SK-N-MC (cell line): ENCODE measurements at places on chromosomes 6 and 20.
A peak's percentile ranks its signal among the peaks of the same experiment; 100 is the strongest.

GRCh38 chr6:91142154-91142553 is 555.3 kb upstream of the MAP3K7 start:
- no peak for DNase-seq

DNA sequence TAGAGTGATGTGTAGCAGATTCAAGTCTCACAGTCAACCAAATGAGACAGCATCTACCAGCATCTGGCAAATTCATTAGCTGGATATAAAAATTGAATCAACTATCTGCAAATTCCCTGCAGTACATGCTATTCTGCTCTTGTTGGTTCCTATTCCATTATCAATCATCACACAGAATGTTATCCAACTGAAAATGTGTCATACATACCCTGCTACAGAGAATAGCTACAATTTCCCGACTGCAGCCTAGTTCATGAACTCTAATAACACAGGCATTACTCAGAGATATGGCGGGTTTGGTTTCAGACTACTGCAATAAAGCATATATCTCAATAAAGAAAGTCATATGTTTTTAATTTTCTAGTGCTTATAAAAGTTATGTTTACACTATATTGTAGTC is 78.4 kb downstream of the AHI1 start:
- DNase-seq, result no peak

GRCh38 chr20:41902346-41902745 is 284.2 kb upstream of the CHD6 start:
- no peak for DNase-seq

- DNase-seq, result no peak
Measured at GRCh38 chr6:44003345-44004061, 123.7 kb downstream of the MRPL14 start.

- peak; percentile 81 for DNase-seq
Measured at GRCh38 chr6:142378138-142378875, 76.5 kb downstream of the ADGRG6 start.

DNA sequence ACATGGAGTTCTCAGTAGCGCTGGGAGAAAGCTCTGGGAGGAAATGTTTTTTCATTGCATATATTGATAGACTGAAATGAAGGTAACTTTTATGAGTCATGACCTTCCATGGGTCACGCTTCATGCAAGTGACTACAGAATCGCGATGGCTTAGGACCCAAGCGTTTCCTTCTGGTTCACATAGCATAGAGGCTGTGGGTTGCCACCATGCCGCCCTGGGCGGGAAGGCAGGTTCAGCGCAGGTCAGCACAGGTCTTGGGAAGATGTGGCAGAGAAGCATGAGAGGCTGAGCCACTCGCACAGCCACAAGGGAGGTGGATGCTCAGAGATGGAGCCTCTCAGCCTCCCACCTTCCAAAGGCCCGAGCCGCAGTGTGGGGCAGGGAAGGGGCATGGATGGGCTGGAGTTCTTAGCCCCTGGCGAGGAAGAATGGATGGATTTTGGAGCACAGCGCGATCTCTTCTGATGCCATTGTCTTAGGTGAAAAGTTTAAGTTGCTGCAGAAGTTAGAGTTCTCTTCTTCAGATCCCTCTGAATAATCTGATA is 219.5 kb downstream of the SMOC2 start:
- no peak for DNase-seq

GRCh38 chr20:16607364-16608276 is 34.4 kb upstream of the KIF16B start:
- peak; percentile 10 for DNase-seq

DNA sequence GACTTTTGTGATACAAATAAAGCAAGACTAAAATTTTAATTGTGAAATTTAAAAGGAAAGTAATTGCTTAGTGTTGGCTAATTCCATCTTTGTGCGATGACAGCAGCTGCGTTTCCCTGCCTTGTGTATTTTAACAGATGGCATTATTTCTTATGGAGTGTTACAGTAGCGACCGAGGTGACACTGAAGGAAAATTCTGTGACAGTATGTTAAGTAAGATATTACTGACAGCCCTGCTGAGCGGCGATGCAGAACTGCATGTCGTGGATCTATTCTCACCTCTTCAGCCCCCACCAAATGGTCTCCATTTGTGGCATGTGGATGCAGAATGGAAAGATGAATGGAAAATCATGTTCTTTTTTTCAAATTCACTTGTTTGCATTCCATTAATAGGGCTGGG is 289.4 kb downstream of the RNF144B start:
- DNase-seq, result no peak

DNA sequence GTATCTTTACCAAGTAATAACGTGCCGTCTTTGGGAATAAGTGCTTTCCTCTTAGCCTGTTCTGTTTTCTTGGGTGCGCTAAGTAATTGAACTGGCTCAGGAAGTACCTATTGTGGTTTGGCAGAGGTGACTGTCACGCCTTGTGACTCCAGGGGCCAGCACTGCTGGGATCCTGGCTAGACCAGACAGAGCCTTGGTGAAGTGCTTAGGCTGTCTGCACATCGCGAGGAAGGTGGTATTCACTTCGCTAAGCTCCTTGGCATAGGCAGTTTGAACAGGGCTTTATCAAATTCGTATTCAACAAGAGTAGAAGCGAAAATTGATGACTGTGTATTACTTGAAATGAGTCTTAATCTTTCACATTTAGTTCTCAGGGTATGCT is 17.6 kb downstream of the PRDM1 start:
- no peak for DNase-seq

GRCh38 chr20:3115190-3116107 is 30.9 kb upstream of the AVP start:
- DNase-seq, result no peak

DNA sequence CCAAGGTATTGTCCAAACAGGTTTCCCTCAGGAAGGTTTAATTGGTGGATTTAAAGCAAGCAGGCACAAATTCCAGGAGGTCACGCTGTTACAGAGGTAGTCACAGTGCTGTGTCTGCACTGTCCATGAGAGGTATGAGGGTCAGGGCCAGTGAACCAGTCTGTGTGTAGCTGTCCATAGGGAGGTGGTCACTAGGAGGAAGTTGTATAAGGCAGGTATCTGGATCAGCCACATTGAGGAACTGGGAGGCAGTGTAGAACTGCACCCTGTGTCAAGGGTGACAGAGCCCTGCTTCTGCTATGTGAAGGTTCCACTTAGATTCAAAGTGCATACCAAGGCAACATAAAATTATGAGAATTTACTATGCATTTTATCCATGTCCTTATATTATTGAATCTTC is 73.3 kb downstream of the MAP3K4 start:
- no peak for DNase-seq

- no peak for DNase-seq
Measured at GRCh38 chr6:63410435-63411426, 90.9 kb upstream of the LGSN start.

- no peak for DNase-seq
Measured at GRCh38 chr6:44494011-44494501, 106.5 kb downstream of the CDC5L start.

DNA sequence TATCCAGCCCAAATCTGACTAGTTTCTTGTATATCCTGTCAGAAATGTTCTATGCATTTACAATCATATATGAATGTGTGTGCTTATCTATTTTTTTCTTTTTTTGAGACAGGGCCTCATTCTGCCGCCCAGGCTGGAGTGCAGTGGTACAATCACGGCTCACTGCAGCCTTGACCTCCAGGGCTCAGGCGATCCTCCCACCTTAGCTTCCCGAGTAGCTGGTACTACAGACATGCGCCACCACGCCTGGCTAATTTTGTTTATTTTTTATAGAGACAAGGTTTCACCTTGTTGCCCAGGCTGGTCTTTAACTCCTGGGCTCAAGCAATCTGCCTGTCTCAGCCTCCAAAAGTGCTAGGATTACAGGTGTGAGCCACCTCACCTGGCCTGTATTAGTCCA is 3.0 kb upstream of the RAB44 start:
- DNase-seq, result no peak

GRCh38 chr20:8394308-8394945 is 262.4 kb downstream of the PLCB1 start:
- no peak for DNase-seq

DNA sequence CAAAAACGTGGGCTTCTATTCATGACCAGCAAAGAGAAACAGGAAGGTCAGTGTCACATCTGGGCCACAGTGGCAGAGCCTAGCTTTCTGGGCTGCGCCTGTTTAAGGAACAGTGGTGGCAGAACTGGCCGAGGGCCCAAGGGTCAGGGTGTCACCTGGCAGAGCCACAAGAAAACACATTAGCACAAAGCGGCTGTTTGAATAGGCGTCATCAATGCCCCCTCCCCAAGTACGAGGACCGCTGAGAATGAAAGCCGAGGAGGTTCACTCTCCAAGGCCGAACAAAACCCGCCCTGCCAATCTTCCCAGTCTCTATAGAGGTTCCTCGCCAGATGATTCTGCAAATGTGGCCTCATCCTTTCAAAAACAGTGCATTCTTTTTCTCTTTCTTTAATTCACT is 125.2 kb upstream of the TRAF3IP2 start:
- no peak for DNase-seq

DNA sequence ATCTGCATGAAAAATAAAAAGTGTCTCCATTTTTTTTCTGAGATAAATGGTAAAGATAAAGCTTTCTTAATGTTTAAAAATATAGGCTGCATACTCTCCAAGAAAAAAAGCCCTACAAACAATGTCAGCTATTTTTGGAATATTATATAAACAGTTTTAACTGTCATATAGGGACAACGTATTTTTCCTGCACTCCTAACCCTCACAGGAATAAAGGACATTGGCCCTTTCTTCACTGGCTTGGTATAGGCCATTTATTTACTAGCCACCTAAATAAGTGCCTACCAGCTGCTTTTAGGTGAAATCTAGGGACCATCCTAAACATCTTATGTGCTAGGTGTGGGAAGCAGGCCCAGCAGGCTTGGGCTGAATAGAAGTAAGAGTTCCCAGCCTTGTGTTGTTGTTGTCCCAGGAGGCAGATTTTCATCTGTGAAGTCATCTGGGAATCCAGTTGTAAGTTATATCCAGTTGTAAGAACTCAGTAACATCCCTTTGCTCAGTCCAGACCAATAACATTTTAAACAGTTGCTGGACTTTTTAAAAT is 21.3 kb downstream of the FOXO3 start:
- DNase-seq, result no peak

GRCh38 chr20:57596358-57596757 is 23.9 kb downstream of the ZBP1 start:
- no peak for DNase-seq

DNA sequence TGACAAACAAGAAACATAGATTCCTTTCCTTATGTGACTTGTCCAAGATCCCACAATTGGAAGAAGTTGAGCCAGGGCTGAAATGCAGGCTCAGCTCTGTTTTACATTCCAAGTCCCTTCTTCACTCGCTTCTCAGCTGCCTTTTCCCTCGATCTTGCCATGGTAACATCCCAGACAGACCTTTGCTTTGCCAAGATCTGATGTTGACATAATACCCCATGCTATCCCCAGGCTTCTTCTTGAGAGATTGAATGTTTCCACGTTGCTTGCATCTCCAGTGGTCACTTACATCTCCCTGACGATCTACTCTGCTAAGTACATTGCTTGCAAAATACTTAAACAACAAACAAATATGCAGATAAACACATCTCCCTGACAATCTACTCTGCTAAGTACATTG is 63.5 kb downstream of the TBXT start:
- DNase-seq, result no peak

DNA sequence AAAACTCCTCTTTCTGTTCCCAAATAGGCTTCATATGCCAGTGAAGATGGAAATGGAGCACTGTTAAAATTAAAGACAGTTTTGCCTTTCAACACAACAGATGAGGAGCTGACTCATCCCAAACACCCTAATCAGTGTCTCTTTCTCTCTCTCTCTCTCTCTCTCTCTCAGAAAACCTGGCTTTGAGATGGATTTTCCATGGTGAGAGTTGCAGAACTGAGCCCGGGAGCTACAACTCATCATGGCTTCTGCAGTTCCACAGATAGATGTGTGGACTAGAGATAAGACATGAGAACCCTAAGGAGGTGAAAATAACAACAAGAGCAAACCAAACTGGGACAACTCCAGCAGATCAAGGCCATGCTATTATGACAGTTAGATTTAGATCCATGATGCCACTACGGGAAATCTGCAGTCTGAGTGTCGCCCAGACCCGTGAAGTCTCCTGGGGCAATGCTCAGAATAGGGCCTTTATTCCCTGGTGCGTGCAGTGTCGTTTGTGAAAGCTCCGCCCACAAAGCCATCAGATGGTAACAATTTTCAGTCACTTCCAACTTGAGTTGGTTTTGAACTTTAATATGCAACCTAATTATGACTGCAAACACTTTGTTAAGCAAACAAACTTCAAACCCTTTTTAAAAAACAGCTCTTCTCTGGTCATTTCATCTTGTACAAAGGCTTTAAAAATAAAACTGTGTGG is 338.2 kb upstream of the PREP start:
- DNase-seq, result no peak

DNA sequence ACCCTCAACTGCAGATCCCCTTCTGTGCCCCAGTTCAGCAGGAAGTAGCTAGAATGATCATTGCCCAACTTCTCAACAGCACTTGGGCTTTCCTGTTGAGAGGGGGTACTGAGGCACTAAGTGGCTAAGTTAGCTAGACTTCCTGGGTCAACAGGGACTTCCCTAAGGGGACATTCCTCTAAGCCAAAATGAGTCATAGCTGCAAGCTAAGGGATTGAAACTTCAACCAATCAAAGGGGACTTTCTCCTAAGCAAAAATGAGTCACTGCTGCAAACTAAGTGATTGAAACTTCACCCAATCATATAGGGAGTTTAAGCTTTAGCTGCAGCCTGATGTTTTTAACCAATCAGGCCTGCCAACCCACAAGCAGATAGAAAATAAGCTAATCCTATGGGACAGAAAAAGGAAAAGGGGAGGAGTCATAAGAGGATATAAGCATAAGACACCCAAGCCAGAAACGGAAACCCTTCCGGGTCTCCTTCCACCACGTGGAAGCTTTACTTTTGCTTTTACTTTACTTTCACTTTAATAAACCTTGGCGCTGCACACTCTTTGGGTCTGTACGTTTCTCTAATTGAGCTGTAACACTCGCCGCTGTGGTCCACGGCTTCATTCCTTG is 659.0 kb upstream of the HS3ST5 start:
- DNase-seq, result no peak

DNA sequence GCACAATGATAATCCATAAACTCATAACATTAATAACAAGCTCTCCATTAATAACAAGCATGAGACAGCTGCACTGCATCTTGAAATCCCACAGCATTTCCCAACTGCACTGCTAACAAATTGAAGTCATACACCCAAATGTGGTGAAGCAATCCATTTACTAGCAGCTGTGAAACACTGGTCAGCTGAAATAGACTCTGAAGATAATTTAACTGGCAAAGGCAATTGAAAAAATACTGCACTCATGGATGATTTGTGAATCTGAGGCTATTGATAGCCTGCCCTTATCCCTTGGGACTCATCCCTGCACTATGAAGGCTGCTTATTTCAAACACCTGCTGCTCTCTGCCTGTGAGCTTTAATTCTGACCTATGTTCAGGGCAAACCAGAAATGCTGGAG is 49.1 kb upstream of the PLCB1 start:
- no peak for DNase-seq

- DNase-seq, result no peak
Measured at GRCh38 chr6:15325540-15325955, 79.7 kb downstream of the JARID2 start.

- DNase-seq, result no peak
Measured at GRCh38 chr6:516213-516612, 124.7 kb downstream of the IRF4 start.
